Spleen (tissue), 13 donors: ENCODE measurements at places on chromosomes 2 and 18. TPM values are rescaled to one million over a fixed set of nuclear protein-coding genes. Genes with fewer than 3 reads are reported as not detected.

DNA sequence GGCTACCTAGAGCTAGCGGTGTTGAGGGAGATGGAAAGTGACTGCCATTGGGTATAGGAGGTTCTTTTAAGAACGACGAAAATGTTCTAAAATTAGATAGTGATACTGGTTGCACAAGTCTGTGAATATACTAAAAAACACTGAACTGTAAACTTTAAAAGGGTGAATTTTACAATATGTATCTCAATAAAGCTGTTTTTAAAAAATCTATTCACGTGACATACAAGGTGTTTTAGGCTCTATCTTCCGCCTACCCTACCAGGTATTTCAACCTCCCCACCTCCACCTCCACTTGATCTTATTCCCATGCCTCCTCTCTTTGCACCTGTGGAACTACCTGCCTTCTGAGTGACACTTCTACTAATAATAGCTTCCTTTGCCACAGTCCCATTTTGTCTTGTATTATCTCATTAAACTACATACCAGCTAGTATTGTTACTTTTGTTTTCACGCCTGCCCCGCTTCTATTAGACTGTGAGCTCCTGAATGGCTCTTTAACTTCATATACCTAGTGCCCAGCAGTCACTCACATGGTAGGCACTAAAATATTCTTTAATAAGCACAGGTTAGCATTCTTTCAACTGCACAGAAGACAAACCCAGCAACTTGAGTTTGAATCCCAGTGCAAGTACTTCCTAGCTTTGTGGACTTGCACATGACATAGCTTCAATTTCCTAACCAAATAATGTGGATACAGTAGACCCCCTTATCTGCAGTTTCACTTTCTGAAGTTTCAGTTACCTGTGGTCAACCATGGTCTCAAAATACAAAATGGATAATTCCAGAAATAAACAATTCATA, 9.3 kb downstream of the ITSN2 start:
- no peaks in the 10 kb centered on the region for H3K36me3 ChIP-seq
- no peak for DNase-seq
- H3K27ac ChIP-seq: no peak overlapping the region
- no peaks in the 10 kb centered on the region for H3K27me3 ChIP-seq

- no peak overlapping the region for H3K27ac ChIP-seq
- H3K27me3 ChIP-seq: no peaks in the 10 kb centered on the region
- DNase-seq: no peak
- no peak overlapping the region for H3K4me3 ChIP-seq
- no peaks in the 10 kb centered on the region for H3K36me3 ChIP-seq
- no peaks in the 10 kb centered on the region for H3K4me1 ChIP-seq
Measured at GRCh38 chr2:53114582-53114981, 653.0 kb upstream of the CHAC2 start.

DNA sequence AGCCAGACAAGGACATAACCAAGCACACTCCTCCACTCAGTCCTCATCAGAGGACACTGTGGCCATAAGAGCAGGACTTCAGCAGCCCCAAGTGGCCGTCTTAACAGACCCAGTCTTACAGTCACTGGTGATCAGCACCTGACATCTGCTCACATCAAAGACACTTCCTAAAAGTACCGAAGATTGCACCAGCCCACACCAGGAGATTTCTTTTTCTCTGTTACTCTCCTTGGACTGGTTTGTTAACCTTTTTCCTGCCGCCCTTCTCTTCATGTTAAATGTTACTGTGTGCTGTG, 44.1 kb downstream of the MRPS5 start:
- no peak overlapping the region for H3K27ac ChIP-seq
- DNase-seq: no peak
- no peaks in the 10 kb centered on the region for H3K36me3 ChIP-seq
- H3K27me3 ChIP-seq: peaks cover 8% of the 10 kb centered on the region

DNA sequence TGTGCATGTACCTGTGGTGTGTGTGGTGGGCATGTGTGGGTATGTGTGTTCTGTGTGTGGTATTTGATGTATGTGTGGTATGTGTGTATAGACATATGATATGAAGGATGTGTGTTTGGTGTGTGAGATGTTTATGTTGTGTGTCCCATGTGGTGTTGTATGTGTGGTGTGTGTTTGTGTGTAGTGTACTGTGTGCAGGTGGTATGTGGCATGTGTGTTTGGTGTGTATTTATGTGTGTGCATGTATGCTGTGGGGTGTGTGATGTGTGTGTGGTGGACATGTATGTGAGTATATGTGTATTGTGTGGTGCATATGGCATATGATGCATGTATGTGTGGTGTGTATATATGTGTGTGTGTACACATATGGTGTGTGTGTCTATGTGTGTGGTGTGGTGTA, 718.8 kb upstream of the SOX11 start:
- no peak for DNase-seq
- H3K4me3 ChIP-seq: no peak overlapping the region
- H3K27ac ChIP-seq: no peak overlapping the region

DNA sequence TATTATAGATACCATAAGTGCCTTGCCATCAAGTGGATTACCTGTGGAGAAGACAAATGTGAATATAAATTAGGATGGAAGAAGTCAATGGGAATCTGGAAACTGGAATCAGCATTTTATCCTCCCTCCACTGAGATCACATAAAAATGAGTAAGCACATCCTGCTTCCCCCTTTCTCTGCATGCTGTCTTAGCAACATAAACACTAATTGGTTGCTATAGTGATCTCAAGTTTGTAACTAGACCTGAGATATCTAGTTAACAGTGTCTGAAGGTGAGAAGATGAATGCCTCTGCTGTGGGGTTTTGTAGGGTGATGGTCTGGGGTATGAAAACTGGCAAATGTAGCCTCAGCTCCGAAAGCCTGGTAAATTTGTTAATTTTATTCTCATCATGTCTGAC, 1357.5 kb upstream of the CELF4 start:
- H3K27me3 ChIP-seq: peaks cover 9% of the 10 kb centered on the region
- no peak overlapping the region for H3K4me3 ChIP-seq
- DNase-seq: no peak
- H3K27ac ChIP-seq: no peak overlapping the region
- H3K36me3 ChIP-seq: no peaks in the 10 kb centered on the region

DNA sequence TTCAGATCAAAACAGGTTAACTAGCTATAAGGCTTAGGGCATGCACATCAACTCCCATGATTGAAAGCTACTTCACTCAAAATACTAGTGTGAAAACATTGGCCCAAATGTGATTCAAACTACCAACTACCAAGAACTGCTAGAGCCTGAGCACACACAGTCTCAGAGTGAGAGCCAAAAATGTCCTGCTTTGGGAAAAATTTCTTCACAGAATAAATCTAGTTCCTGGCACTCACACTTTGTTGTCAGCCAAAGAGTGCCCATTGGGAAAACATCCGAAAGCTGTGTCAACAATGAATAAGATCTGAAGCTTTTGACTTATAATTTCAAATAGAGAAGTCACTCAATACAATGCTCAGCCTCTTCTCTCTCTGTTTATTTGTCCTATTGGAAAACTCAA, 182.7 kb downstream of the LRATD1 start:
- H3K4me1 ChIP-seq: no peaks in the 10 kb centered on the region
- no peak overlapping the region for H3K27ac ChIP-seq
- no peaks in the 10 kb centered on the region for H3K36me3 ChIP-seq
- no peak overlapping the region for H3K4me3 ChIP-seq
- DNase-seq: no peak
- H3K27me3 ChIP-seq: no peaks in the 10 kb centered on the region

- no peaks in the 10 kb centered on the region for H3K4me1 ChIP-seq
- no peak overlapping the region for H3K4me3 ChIP-seq
- no peak overlapping the region for H3K27ac ChIP-seq
- no peaks in the 10 kb centered on the region for H3K27me3 ChIP-seq
Measured at GRCh38 chr2:225670111-225670974, 270.8 kb downstream of the NYAP2 start.

- no peaks in the 10 kb centered on the region for H3K4me1 ChIP-seq
- no peak overlapping the region for H3K4me3 ChIP-seq
- H3K36me3 ChIP-seq: no peaks in the 10 kb centered on the region
- no peaks in the 10 kb centered on the region for H3K27me3 ChIP-seq
- DNase-seq: no peak
- H3K27ac ChIP-seq: no peak overlapping the region
Measured at GRCh38 chr18:79258447-79258846, 137.3 kb upstream of the NFATC1 start.

- H3K27me3 ChIP-seq: no peaks in the 10 kb centered on the region
- no peaks in the 10 kb centered on the region for H3K4me1 ChIP-seq
- H3K4me3 ChIP-seq: no peak overlapping the region
- no peaks in the 10 kb centered on the region for H3K36me3 ChIP-seq
- peak; percentile 6 for DNase-seq
- no peak overlapping the region for H3K27ac ChIP-seq
Measured at GRCh38 chr18:3612315-3612714, 162.3 kb downstream of the TGIF1 start.

GRCh38 chr18:12397254-12397653, 10.5 kb upstream of the PRELID3A start:
- no peak overlapping the region for H3K4me3 ChIP-seq
- H3K4me1 ChIP-seq: no peaks in the 10 kb centered on the region
- H3K27ac ChIP-seq: no peak overlapping the region
- no peaks in the 10 kb centered on the region for H3K36me3 ChIP-seq

- DNase-seq: no peak
- no peaks in the 10 kb centered on the region for H3K36me3 ChIP-seq
- H3K4me3 ChIP-seq: no peak overlapping the region
- H3K27ac ChIP-seq: no peak overlapping the region
- H3K27me3 ChIP-seq: no peaks in the 10 kb centered on the region
Measured at GRCh38 chr2:164920430-164920829, 34.9 kb downstream of the SLC38A11 start.

GRCh38 chr2:131425231-131425941, 50.5 kb upstream of the TUBA3D start:
- H3K4me1 ChIP-seq: peaks cover 5% of the 10 kb centered on the region
- H3K4me3 ChIP-seq: no peak overlapping the region
- H3K36me3 ChIP-seq: no peaks in the 10 kb centered on the region
- H3K27ac ChIP-seq: no peak overlapping the region
- H3K27me3 ChIP-seq: peaks cover 59% of the 10 kb centered on the region

GRCh38 chr2:85246348-85246747, 81.4 kb downstream of the TGOLN2 start:
- H3K36me3 ChIP-seq: no peaks in the 10 kb centered on the region
- H3K27ac ChIP-seq: no peak overlapping the region
- DNase-seq: peak; percentile 47
- no peak overlapping the region for H3K4me3 ChIP-seq
- peaks cover 43% of the 10 kb centered on the region for H3K4me1 ChIP-seq

GRCh38 chr18:74457043-74457724, at the start of gene DIPK1C:
TSS of gene DIPK1C (minus strand) at chr18:74457308. CDS start at chr18:74457259, 49 bp downstream.
- H3K4me1 ChIP-seq: peaks cover 16% of the 10 kb centered on the region
- no peak for DNase-seq
- peak within 1 kb of the TSS; percentile 33 for H3K4me3 ChIP-seq
- H3K27me3 ChIP-seq: peaks cover 47% of the 10 kb centered on the region
- H3K27ac ChIP-seq: no peak within 1 kb of the TSS

GRCh38 chr18:3931542-3932112, 481.7 kb downstream of the TGIF1 start:
- no peak overlapping the region for H3K4me3 ChIP-seq
- H3K27ac ChIP-seq: no peak overlapping the region
- no peaks in the 10 kb centered on the region for H3K36me3 ChIP-seq

GRCh38 chr2:143433251-143433650, 304.0 kb downstream of the ARHGAP15 start:
- peaks cover 15% of the 10 kb centered on the region for H3K4me1 ChIP-seq
- peaks cover 16% of the 10 kb centered on the region for H3K36me3 ChIP-seq
- peak overlapping the region; percentile 57 for H3K27ac ChIP-seq
- no peaks in the 10 kb centered on the region for H3K27me3 ChIP-seq
- H3K4me3 ChIP-seq: no peak overlapping the region
- DNase-seq: no peak

KIAA2012 gene
- total RNA-seq: not detected

GAREM2 gene
- total RNA-seq: 2.0 TPM

CYP27C1 gene
- 0.36 TPM for total RNA-seq

OSBPL1A gene
- total RNA-seq: 24.5 TPM

SIGLEC15 gene
- 1.5 TPM for total RNA-seq

ASAP2 gene
- 2.8 TPM for total RNA-seq
